ENCODE measurements at places on chromosomes 3 and 15.

DNA sequence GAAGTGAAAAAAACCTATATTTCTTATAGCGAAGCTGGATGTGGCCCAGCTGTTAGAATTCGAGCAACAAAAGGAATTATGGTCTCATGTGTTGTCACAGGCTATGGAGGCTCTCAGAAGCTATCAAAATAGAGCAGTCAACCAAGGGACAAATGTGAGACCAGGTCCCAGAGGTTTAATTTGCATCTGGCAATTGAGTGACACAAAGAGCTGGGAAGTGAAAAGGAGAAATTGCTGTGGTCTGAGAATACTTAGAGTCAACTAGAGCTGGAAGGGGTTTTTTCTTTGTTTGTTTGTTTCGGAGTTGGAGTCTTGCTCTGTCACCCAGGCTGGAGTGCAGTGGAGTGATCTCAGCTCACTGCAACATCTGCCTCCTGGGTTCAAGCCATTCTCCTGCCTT lies 61.3 kb upstream of the SMAD3 start:
- no peak for DNase-seq
- no peaks in the 10 kb centered on the region for H3K27me3 ChIP-seq

- no peaks in the 10 kb centered on the region for H3K27me3 ChIP-seq
- DNase-seq, result no peak
- peaks cover 28% of the 10 kb centered on the region for H3K4me1 ChIP-seq
- peak overlapping the region; percentile 62 for H3K27ac ChIP-seq
- H3K36me3 ChIP-seq, result no peaks in the 10 kb centered on the region
These were observed 236.8 kb downstream of the CACNA2D3 start for GRCh38 chr3:54358969-54359694.

DNA sequence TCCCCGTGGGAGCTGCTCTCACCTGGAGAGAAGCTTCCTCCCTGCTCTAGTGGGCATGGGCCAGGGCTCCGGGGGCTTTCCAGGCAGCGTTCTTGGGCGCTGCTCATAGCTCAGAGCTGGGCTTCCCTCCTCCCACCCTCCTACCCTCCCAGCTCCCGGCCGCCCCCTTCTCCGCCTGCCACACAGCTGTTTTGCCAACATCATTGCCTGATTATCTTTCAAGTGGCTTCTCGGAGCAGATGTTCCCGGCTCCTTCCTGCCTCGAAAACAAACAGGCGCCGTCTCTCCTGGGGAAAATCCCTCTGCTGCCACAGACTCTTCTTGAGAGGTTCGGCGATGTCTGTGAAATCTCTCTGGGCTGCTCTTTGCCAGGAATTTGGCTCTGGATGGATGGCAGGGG lies 195.6 kb downstream of the RPLP1 start:
- H3K4me1 ChIP-seq, result peaks cover 9% of the 10 kb centered on the region
- no peaks in the 10 kb centered on the region for H3K36me3 ChIP-seq
- H3K27me3 ChIP-seq, result no peaks in the 10 kb centered on the region
- no peak overlapping the region for H3K4me3 ChIP-seq

DNA sequence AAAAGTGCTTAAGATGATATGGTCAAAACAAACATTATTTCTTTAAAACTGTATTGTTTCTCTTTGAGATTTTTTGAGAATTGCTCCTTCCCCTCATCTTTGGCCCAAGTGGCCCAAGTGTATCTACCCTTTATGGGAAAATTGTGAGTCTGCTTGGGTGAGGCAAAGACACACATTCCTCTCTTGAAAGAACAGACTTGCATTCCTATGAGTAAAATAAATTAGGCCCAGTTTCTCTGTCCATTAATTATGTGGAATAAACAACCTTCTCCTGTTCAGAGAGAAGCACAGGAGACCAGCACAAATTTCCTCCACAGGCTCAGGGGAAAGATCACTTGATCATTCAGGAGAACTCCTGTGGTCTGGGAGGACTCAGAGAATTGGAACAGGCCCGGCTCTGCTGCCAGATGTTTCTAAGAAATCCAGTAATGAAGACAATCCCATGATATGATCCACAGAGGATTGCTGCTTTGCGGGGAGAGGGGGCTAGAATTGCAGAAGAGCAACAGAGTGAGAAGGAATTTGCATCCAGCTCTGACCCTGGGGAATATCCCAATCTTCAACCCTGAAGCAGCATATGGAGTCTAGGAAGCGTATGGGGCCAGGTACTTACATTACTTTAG lies 53.8 kb upstream of the BOC start:
- peaks cover 15% of the 10 kb centered on the region for H3K4me1 ChIP-seq
- no peaks in the 10 kb centered on the region for H3K36me3 ChIP-seq
- no peaks in the 10 kb centered on the region for H3K27me3 ChIP-seq
- no peak for DNase-seq
- no peak overlapping the region for H3K27ac ChIP-seq

DNA sequence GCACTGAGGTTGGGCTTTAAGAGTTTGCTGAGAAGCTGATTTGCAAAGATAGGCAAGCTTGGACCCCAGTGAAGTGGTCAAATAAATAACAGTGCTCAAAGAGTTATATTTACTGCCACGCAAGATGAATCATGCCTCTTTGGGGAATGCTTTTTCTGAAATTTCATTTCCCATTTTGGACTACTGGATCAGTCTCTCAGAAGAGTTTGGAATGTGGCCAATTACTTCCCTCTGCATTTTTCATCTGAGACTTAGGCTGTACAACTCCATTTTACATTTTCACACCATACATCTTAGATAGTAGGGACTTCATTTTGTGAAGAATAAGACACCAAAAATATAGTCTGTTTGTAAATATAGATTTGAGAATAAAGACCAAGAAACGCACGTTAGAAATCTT lies 419.7 kb downstream of the FGF12 start:
- no peak for DNase-seq
- H3K27ac ChIP-seq, result no peak overlapping the region
- H3K27me3 ChIP-seq, result no peaks in the 10 kb centered on the region
- no peak overlapping the region for H3K4me3 ChIP-seq

DNA sequence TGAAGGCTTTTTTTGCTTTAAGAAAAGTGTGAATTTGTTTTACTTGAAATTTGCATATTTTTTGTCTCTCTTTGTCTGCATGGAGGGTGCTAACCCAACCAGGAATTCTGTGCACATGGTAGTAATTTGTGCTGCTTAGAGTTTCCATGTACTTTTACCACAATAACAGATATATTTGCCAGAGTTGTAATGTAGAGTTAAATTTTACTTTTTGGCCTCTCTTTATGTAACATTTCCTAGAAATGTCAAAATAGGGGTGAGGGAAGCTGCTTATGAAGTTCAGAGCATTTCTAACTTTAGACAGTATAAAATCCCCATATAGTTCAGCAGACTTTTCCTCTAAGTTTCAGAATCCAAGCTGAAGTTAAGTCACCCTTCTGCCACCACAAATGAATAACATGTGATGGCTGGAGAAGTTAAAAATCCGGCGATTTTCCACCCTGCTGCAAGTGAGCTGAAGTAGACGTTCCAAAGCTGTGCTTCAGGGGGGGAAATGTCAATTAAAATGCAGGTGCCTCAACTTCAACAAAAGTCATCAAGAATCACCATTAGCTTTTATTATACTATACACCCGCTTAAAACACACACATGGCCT lies 385.7 kb upstream of the NR2F2 start:
- no peaks in the 10 kb centered on the region for H3K36me3 ChIP-seq

DNA sequence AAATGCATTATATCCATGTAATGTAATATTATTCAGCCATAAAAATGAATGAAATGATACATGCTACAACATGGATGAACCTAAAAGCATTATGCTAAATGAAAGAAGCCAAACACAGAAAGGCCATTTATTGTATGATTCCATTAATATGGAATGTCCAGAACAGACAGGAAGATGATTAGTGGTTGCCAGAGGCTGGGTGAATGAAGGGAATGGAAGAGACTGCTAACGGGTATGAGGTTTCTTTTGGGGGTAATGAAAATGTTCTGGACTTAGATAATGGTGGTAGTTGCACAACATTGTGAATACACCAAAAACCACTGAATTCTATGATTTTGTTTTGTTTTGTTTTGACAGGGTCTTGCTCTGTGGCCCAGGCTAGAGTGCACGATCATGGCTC lies 61.6 kb upstream of the MAP4 start:
- no peak overlapping the region for H3K27ac ChIP-seq
- H3K4me3 ChIP-seq, result no peak overlapping the region
- no peak for DNase-seq
- no peaks in the 10 kb centered on the region for H3K27me3 ChIP-seq

- H3K36me3 ChIP-seq, result no peaks in the 10 kb centered on the region
- H3K27ac ChIP-seq, result peak within 1 kb of the TSS; percentile 66
- peaks cover 27% of the 10 kb centered on the region for H3K4me1 ChIP-seq
- peak within 1 kb of the TSS; percentile 90 for H3K4me3 ChIP-seq
These were observed at the start of gene MAPKAPK3 for GRCh38 chr3:50617096-50617791. Gene MAPKAPK3, plus strand, starts transcription at chr3:50617151. Its CDS starts 415 bp downstream, at chr3:50617566.

DNA sequence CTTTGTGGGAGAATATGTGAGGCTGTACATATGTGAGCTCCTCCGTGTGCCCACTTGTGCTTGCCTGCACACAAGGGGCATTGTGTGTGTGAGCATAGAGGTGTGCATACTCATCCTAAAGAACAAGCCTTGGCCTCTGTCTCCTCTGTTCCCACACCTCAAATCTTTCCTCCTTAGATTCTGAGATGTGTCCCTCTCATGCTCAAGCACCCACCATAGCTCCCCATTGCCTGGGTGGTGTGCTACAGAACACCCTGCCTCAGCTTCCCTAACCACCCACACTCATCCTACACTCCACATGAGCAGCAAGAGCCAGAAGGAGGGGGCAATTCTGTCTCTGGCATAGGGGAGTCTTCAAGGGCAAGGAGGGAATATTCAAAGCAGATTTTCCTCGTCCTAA lies 27.7 kb downstream of the LINGO1 start:
- no peak for DNase-seq
- no peaks in the 10 kb centered on the region for H3K36me3 ChIP-seq
- H3K4me3 ChIP-seq, result no peak overlapping the region
- no peak overlapping the region for H3K27ac ChIP-seq

- H3K4me1 ChIP-seq, result no peaks in the 10 kb centered on the region
- no peak overlapping the region for H3K4me3 ChIP-seq
- no peaks in the 10 kb centered on the region for H3K36me3 ChIP-seq
- no peak for DNase-seq
- no peaks in the 10 kb centered on the region for H3K27me3 ChIP-seq
These were observed 107.1 kb upstream of the C15orf61 start for GRCh38 chr15:67413770-67414390.

DNA sequence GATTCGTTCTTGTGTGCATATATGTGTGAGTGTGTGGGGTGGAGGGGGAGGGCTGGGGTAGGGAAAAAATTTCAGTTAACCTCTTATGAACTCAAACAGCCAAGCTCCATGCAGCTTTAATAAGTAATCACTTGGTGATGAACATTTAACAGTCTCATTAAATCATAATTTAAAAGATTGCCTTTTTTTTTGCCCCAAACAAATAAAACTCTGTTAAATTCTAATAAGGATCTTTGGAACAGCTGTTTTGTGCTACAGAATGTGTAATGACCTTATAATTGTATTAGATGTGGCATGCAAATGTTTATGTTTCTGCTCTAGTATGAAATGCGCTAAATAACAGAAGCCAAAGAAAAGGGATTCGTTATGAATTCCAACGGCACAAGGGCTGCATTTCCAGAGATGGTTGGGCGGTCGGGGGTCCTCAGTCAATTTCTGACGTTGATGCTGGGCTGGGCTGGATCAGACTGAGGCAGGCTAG lies 80.0 kb upstream of the RORA start:
- no peak overlapping the region for H3K27ac ChIP-seq
- no peaks in the 10 kb centered on the region for H3K36me3 ChIP-seq

GRCh38 chr3:143209715-143210059 lies 90.1 kb downstream of the CHST2 start:
- peaks cover 31% of the 10 kb centered on the region for H3K4me1 ChIP-seq
- no peak overlapping the region for H3K4me3 ChIP-seq
- no peaks in the 10 kb centered on the region for H3K27me3 ChIP-seq
- DNase-seq, result peak; percentile 80
- H3K27ac ChIP-seq, result no peak overlapping the region

DNA sequence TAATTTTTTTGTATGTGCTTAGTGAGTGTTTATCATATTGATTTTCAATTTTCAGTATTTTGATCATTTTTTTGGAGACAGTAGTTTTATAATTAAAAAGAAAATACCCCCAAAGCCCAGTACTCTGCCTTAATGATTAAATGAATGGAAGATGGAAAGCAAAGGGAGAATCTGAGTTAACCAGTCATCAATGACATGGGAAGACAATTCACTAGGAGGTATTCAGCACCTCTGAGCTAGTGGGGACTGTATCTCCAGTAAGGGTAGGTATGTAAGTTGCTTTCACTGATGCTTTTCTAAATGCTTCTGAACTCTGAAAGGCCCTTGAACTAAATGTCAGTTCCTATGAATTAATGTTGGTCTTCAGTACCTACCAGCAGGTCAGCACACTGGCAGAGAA lies 590.4 kb upstream of the DPPA4 start:
- H3K4me1 ChIP-seq, result no peaks in the 10 kb centered on the region
- no peaks in the 10 kb centered on the region for H3K27me3 ChIP-seq

- no peaks in the 10 kb centered on the region for H3K27me3 ChIP-seq
- no peaks in the 10 kb centered on the region for H3K4me1 ChIP-seq
- no peak overlapping the region for H3K4me3 ChIP-seq
- DNase-seq, result no peak
- no peaks in the 10 kb centered on the region for H3K36me3 ChIP-seq
These were observed 143.7 kb downstream of the NR2F2 start for GRCh38 chr15:96474231-96474664.

DNA sequence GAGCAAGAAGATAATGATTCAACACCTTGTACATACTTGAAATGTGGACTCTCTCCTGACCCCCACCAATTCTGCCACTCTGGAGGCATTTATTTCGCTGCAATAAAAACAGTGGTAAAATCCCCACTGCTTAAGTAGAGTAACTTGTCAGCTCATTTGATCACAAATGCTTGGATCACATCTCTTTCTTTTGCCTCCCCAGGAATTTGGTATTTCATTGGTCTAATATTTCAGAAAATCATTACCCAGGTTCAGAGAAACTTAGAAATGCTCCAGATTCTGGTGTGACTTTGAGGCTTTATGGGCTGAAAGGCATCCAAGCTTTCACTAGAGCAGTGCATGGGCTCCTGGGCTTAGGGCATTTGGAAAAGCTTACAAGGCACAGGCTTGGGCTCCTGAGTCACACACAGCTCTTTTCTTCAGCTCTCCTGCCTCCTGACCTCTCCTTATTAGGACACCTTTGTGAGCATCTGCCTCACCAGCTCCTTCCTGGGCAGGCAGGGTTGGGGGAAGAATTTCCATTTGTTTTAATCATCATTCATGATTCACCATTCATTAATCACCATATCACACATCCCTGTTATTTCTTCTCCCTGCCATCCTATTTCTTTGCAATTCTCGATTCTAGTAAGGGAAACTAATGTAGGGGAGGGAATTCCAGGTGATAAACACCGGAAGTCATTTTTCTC lies 22.5 kb downstream of the CDCP1 start:
- H3K4me3 ChIP-seq, result no peak overlapping the region
- H3K36me3 ChIP-seq, result no peaks in the 10 kb centered on the region
- DNase-seq, result no peak

DNA sequence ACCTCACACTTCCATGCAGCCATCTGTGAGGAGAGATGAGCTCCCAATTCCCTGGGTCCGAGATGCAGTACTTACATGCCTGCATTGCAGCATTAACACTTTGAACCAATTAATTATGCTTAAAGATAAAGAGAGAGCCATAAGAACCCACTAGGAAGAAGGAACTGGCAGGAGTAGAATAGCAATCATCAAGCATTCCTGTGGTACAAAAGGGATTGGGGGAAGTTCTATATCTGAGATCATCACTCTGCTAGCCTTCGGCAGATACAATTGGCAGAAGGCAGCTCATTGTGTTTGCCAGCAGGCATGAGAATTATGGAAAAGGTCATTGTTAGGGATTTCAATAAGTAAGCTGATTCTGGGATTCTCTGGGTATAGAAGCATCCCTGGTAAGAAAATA lies 891.4 kb downstream of the NTRK3 start:
- no peaks in the 10 kb centered on the region for H3K27me3 ChIP-seq
- H3K4me3 ChIP-seq, result no peak overlapping the region
- H3K27ac ChIP-seq, result no peak overlapping the region

Data from MM.1S (cell line).